DMS53 (cell line): ENCODE measurements at places on chromosomes 12 and 14.

GRCh38 chr12:118611770-118612169 lies 235.4 kb downstream of the SUDS3 start:
- no peak for DNase-seq

DNA sequence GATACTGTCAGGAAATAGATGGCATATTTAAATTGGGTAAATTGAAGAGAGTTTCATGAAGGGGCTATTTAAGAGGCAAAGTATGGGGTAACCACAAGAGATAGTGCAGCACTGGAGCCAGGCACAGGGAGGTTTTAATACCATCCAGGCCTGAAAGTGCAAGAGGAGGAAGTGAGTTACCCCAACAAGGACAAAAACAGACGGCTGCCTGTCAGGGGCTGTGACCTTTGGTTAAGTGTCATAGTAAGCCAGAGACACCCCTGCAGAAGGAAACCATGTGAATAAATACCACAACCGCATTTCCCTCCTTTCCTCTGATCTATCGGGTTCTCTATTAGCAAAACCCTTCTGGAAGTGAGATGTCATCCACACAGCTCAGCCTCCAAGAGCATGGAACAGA lies 122.0 kb upstream of the DHRS4 start:
- no peak for DNase-seq

- no peak for DNase-seq
Measured at GRCh38 chr12:38689704-38690103, 215.7 kb downstream of the CPNE8 start.

DNA sequence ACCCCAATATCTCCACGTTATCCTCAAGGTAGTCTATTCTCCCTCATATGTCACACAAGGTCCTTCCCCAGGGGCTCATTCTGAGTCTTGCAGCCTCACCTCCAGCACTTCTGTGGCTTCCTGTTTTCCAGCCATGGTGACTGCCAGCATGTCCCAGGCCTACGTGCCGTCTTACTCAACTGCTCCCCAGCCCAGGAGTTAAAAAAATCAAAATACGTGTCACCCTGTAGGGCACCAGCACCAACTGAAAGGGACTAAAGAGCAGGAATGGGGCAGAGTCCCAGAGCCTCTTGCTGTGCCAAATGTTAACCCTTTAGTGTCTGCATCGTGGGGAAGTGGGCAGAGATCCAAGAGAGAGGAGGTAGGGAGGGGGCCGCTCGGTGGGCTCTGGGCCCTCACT lies 37.0 kb upstream of the MED13L start:
- no peak for DNase-seq

DNA sequence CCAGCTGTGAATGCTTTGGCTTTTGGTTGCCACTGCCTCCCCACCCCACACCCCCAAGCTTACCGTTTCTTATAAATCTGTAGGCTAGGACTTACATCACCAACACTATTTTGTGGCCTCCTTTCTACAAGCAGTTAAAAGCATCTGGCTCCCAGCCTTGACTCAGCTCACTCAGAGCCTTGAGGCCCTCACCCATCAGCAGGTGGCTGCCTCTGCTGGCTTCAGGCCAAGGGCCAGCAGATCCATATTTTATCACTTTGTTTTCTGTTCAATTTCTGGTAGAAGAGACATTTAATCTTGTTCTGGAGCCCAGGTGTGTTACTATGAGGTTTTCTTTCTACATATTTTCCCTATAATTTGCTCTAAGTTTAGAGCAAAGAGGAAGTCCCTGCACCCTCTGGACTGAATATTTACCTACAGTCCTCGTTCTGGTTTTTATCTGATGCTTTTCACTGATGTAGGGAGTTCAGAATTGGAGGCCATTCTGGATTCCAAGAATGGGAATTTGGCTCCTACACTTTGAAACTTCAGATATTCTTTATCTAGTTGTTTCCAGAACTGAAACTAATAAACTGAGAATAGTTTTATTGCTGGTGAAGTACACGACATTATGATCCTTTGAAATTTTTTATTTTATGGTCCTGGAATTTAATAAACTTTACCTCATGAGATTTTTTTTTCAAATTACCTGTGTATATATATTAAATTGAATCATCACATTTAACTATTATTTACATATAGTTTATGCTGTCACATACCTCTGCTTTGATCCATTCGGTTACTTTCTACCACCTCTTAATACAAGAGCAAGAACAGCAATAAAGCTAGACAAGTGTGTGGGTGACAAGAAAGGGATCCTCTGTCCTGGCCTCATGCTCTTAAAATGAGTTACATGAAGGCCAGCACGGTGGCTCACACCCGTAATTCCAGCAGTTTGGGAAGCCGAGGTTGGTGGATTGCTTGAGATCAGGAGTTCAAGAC lies 22.2 kb downstream of the PLBD1 start:
- DNase-seq: peak; percentile 76

DNA sequence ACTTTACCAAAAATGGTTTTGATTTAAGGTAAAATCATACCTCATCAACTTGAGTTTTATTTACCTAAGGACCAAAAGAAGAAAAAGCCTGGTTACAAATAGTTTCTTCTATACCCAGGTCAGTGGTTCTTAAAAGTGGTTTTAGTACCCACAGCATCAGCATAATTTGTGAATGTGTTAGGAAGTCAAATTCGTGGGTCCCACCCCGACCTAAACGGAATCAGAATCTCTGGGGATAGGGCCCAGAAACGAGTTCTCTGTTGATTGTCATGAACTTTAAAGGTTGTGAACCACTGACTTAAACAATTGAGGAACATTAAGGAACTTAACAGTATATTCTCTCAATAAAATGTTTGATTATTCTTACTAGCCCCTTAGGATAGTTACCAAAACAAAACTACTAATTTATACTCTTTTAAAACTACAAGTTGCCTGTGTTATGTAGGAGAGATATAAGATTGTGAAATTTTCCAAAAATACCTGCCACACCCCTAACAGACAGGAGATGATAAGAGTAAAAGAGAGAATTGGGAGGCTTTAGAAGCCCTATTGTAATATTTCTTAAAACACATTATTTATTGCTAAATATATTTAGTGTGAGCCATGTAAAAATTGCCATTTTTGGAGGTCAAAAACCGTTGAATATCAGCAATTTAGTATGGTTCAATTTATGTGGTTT lies 669 bp upstream of the SLC25A21 start:
- DNase-seq: no peak

GRCh38 chr12:54303640-54304039 lies 2.8 kb upstream of the NFE2 start:
- no peak for DNase-seq

GRCh38 chr12:71935594-71935993 lies 3.1 kb upstream of the TPH2 start:
- no peak for DNase-seq

DNA sequence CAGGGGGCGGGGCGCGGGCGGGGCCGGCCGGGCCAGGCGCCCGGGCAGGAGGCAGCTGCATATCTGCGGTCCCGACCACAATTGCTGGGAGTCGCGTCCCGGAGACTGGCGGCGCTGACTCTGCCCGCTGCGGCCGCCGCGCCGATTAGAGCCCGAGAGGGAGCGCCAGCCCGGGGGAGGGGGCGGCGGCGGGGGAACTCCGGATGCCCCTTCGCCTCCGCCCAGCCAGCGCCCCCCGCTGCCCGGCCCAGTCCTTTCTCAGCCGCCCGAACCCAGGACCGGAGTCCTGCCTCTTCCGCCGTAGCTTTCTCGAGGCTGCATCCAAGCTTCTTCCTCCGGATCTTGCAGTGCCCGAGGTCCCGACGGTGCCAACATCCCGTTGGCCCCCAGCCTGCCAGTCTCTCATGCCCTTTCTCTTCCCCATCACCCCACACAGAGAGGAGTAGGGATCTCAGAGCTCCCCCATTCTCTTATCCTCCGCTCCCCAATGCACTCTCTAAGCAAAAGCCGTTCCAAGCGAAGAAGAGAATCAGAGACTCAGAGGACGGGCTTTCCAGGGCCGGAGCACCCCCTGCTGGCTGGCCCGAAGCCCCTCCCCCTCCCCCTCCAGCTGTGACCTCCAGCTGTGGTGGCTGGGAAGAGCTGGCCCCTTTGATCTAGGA lies 8.8 kb upstream of the SP7 start:
- peak; percentile 82 for DNase-seq

DNA sequence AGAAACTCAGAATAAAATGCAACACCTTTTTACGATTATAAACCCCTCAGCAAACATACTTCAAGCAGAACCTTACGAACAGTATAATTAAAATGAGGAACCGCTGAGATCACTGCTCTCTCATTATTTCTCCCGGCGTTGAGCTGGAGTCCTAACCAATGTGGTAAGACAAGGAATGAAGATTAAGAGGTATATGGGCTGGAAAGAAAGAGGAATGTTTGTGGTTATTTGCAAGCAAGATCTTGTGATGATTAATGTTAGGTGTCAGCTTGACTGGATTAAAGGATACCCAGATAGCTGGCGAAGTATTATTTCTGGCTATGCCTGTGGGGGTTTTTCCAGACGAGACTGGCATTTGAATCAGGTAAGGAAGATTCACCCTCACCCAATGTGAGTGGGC lies 10.3 kb upstream of the ZNF84 start:
- no peak for DNase-seq

DNA sequence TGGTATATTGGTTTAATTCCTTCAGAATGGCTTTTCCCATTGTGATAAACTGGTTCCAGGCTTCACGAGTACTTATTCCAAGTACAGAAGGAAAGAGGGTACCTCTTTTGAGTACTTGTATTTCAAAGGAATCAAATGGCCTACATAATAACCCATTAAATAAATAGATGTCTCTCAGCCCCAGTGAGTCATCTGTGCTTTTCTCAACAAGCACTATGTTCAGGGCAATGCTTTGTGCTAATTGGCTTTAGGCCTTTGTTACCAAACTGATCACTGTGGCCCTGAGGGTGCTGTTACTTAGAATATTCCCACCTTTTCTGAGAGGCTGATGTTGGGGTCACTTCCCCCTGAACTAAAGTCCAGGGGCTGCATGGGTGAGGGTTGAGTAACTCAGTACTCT lies 107.1 kb downstream of the LRRK2 start:
- peak; percentile 57 for DNase-seq

DNA sequence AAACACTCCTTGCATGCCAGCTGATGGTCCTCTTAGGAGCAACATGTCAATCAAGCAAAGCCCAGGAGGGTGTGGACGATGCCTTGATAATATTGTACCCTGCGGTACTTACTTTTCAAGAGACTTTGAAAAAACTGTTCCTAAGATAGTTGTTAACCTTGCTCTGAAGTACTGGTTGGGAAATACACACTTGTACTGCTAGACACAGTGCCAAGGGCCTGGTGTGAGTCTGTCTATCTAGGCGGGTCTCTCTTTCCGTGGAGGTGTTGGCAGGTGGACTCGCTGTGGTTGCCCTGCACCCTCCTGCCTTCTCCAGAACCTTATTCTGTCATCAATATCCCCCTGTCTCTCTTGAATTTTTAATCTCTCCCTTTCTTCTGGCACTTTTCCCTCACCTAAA lies 189.4 kb downstream of the NRXN3 start:
- DNase-seq: no peak

- DNase-seq: peak; percentile 73
Measured at GRCh38 chr12:129186952-129187351, 333.7 kb downstream of the GLT1D1 start.

DNA sequence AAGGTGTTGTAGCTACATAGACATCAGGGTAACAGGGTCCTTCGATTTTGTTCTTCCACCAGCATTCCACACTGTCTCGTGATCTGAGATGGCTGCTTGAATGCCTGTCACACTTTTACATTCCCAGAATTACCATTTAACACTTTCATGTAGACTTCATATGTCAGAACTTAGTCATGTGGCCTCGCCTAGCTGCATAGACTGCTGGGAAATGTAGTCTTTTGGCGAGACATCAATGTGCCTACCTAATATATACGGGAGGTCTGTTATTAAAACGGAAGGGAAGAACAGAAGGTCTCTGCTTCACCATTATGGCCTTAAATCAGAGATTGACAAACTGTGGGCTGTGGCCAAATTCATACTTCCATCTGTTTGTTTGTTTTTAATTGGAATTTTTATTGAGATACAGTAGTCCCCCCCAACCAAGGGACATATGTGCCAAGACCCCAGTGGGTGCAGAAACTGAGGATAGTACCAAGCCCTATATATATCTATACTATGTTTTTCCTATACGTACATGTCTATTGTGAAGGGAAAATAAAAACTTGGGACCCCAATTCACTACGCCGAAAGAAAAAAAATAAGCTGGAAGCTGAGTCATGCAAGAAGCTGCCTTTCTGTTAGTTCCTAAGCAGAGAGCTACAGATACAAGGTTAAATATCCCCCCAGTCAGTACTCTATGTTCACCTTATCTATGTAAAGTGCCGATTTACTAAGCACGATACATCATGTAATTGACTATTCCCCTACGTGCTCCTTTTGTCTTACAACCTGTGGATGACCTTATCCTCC lies 11.3 kb upstream of the HRK start:
- peak; percentile 59 for DNase-seq

GRCh38 chr12:128724468-128725046 lies 99.2 kb downstream of the SLC15A4 start:
- DNase-seq: no peak

DNA sequence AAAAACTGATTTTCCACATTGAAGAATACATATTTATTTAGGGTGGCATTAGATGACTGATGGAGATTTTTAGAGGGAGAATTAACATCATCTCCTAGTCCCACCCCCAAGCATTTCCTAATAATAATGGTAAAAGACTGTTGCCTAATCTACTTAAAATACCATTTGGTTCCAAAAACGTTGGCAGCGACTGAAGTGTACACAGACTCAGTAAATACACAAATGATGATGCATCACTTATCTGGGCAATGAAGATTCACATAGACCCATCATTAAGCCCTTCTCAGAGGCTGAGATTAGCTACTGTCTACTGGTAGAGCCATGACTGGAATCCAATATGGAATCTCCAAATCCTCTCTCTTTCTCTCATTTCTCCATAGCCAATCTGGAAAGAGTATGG lies 18.2 kb downstream of the RTN1 start:
- peak; percentile 11 for DNase-seq

GRCh38 chr14:24145690-24146452 lies 539 bp downstream of the PSME2 start:
- no peak for DNase-seq

DNA sequence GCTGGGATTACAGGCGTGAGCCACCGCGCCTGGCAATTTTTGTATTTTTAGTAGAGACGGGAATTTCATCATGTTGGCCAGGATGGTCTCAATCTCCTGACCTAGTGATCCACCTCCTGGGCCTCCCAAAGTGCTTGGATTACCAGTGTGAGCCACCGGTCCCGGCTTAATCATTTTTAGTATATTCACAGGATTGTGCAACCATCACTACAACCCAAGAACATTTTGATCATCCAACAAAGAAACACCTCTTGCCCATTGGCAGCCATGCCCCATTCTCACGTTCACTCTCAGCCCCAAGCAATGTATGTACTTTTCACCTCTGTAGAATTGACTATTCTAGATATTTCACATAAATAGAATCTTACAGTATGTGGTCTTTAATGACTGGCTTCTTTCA lies 19.9 kb downstream of the SP1 start:
- DNase-seq: no peak

GRCh38 chr12:3728686-3729085 lies 24.2 kb downstream of the CRACR2A start:
- no peak for DNase-seq

- peak; percentile 19 for DNase-seq
Measured at GRCh38 chr12:100058482-100059029, 73.8 kb upstream of the ANKS1B start.

- no peak for DNase-seq
Measured at GRCh38 chr12:122014781-122015180, 6.9 kb upstream of the BCL7A start.

- no peak for DNase-seq
Measured at GRCh38 chr12:111881716-111882115, 39.7 kb downstream of the MAPKAPK5 start.
